Karpas-422 (cell line): ENCODE measurements at places on chromosomes 3 and 15. TPM values are rescaled to one million over a fixed set of nuclear protein-coding genes. Genes with fewer than 3 reads are reported as not detected.

DNA sequence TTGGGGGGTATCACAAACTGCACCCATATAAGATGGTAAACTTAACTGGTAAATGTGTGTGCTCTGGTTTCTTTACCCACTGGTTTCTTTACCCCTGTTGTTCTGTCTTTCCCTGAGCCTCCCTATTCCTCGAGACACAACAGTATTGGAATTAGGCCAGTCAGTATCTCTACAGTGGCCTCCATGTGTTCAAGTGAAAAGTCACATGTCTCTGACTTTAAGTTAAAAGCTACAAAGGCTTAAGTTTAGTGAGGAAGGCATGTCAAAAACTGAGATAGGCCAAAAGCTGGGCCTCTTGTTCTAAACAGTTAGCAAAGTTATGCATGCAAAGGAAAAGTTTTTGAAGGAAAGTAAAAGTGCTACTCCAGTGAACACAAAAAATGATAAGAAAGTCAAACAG is 513.3 kb downstream of the ROBO2 start:
- DNase-seq: no peak

- no peak for DNase-seq
Observed at GRCh38 chr15:44753345-44753744, 17.0 kb downstream of the TRIM69 start.

- DNase-seq: no peak
Observed at GRCh38 chr3:99084826-99085225, 183.3 kb upstream of the DCBLD2 start.

DNA sequence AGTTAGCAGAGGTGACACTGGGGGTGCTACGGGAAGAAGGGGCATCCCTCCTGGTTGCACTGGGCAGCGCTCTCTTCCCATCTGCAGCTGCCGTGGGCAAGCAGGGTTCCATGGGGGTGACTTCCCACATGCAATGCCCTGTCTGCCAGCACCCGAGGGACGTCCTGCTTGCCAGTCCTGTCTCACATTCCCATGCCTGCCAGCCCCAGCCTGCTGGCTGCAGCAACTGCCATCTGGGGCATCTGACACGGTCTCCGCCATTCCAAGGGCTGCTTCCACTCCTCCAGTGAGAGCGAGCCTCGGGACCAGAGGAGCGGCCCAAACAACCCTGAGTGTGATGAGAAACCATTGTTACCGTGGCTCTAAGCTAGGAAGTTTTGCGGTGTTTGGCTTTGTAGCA is 45.4 kb upstream of the RPL32 start:
- DNase-seq: no peak

Gene GPR171
- not detected in 2 replicates for total RNA-seq

DNA sequence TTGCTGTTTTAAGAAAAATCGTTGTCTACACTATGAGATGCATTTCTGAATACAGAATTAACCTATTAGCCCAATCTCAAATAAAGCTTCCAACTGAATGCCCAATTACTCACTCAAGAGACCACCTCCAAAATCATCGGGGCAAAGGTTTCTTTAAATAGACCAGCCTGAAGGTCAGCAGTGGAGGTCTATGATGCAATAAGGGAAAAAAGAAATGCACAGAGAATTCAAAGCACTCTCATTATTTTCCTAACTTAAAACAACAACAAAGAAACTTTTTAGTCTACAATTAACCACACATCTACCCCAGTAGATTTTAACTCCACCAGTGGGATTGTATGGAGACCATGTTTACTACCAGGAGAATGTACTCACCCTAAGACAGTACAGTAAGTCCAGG is 657.7 kb upstream of the CCDC54 start:
- DNase-seq: no peak

DNA sequence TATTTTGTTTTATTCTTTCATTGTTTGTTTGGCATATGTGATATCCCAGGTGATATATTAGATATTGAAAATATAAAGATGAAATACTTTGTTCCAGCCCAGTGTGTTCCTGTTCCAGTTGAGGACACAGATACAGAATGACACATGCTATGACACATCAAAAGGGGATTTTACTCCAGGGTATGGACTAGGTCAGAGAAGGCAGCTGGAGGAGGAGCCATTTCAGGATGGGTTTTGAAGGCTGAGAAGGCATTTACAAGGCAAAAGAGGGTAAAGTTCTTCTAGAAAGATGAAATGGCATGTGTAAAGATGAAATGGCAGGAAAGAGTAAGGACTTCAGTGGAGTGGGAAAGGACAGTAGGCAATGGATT is 163.8 kb downstream of the ZIC1 start:
- DNase-seq: no peak

DNA sequence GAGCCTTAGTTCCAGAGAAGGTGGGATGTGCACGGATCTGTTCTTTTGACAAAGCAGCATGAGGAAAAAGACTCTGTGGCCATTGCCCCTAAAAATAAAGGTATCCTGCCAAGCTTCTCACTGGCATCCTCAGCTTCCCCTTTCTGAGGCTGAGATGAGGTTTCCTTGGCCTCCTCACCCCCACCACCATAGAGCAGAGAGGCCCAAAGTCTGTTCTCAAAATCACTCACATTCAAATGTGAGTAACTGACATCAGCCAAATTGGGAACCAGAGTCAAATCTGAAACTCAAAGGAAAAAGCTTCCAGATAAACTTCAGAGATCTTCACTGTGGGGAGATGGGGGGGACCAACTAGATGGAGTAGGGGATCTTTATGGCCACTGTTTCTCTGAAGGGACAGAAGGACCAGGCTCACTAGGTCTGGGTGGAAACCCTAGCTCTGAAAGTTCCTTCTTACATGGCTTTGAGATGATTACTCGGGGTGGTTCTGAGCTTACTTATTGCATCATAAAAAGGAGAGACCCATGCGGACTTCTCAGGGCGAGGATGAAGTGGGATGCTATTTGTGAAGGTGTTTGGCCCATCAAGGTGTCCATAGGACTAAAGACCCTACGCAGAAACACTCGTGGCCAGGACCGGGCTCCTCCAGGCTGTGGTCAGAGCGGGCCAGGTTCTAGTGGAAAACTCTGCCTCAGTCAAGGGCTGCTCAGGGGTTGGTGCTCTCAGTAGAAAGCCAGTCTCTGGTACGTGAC is 61.5 kb upstream of the MEF2A start:
- DNase-seq: peak; percentile 90

Gene CADPS
- total RNA-seq: 0.76 and 1.9 TPM in 2 replicates

DNA sequence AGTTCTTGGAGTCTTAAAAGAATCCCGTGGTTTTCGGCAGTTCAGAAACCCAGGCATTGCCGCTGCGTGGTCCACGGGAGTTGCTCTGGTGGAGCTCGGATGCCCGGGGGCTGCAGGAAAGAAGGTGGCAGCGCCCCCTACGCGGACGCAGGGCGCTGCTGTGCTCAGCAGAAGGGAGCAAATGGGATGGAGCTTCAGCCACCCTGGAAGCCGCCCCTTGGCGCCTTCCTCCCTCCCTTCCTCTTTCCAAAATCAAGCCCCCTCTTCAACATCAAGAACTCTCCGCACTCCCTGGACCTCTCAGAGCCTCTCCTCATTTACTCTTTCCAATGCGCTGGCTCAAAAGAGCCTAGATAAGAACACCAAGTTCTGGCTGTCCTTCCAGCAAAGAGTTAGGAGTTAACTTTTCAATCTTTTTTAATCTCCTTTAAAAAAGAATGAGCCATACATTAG is 880 bp upstream of the CHRNA7 start:
- no peak for DNase-seq

Gene RPS27L
- total RNA-seq: 36.3 and 72.8 TPM in 2 replicates

DNA sequence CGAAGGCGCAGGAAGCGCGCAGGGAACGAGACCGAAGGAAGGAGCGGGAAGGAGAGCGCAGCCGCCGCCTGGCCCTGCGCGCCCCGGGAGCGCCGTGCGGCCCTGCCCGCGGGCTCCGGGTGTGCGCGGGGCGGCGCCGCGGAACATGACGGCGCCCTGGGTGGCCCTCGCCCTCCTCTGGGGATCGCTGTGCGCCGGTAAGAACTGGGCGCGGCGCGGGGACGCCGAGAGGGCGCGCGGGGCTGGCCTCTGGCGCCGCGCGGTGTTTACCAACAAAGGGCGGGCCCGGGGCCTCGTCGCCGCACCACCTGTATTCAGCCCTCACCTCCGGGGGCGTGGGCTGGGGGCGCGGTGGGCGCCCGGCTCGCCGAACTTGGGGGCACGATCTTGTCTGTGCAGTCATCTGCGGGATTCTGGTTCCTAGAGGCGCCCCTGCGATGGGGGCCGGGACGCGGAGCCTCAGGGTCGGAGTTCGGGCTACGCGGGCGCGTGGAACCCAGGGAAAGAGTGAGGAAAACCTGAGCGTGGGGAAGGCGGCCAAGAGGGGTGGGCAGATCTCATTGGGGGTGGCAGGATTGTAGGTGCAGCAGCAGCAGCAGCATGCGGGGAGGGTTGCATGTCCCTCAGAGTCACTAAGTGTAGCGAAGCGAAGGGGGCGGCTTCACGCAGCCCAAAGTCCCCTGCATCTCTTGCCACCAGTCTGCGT is 641 bp downstream of the ACVR2B start:
- DNase-seq: peak; percentile 60

- DNase-seq: no peak
Observed at GRCh38 chr3:45795509-45795881, 841 bp downstream of the SLC6A20 start.

- peak; percentile 60 for DNase-seq
Observed at GRCh38 chr3:31550452-31551251, 17.9 kb downstream of the STT3B start.

Gene AHSG
- not detected in 2 replicates for total RNA-seq

GRCh38 chr3:104133630-104134029 is 1233.1 kb upstream of the ALCAM start:
- no peak for DNase-seq

Gene DPPA2
- not detected in 2 replicates for total RNA-seq

DNA sequence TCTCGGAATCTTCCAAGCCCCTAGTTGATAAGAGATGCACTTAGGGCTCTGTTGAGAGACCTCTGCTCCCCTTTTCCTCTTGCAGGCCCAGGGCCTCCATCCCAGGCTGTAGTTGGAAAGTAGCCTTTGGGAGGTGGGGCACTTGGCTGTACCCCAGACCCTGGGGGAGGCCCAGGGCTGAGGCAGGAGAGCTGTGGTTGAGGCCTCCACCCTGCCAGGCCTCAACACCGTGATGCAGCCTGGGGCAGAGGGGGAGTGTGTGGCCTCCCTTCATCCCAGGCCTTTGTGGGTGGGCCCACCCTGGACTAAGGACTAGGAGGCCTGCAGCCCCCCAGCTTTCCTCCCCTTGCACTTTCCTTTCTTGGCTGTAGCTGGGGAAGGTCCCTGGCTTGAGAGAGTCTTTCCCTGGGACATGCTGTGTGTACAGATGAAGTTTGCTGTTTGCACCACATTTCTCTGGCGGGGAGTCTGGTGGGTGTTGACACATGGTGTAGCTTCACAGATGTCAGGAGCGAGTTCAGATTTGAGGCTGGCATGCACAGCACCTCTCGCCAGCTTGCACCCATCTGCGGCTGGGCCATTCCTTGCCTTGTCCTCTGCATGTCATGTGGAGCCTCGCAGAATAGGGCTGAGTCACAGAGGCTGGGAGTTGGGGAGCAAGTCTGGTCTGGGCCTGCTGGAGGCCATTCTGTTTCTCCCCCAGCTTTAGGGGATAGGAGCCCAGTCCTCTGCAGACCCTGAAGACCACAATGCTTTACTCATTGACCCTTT is 13.7 kb downstream of the PLEKHO2 start:
- no peak for DNase-seq

Gene PPP1R14D
- not detected in 2 replicates for total RNA-seq

DNA sequence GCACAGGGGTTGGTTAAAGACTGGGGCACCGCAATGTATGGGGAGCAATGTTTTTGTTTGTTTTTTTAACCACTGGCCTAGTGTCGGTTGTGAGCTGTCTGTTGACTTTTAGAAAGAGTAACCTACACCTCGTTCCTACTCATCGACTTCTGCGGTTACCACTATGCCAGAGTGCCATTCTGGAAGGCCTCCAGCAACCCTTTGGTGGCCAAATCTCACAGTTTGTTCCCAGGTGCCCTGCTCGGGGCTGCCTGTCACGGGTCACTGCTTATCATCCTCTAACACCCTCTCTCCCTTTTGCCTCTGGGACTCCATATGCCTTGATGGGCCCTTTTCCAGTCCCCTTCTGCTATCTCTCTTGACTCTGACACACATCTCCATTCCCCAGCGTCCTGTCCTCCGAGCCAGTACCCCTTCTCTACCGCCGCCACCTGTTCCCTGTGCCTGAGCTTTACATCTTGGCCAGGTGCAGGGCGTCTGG is 290.4 kb upstream of the C2CD4B start:
- no peak for DNase-seq

GRCh38 chr3:125185805-125186204 is 26.7 kb downstream of the SLC12A8 start:
- no peak for DNase-seq

- DNase-seq: no peak
Observed at GRCh38 chr3:151112731-151113130, 27.3 kb downstream of the MED12L start.

Gene ALDH1A3
- not detected in 2 replicates for total RNA-seq

DNA sequence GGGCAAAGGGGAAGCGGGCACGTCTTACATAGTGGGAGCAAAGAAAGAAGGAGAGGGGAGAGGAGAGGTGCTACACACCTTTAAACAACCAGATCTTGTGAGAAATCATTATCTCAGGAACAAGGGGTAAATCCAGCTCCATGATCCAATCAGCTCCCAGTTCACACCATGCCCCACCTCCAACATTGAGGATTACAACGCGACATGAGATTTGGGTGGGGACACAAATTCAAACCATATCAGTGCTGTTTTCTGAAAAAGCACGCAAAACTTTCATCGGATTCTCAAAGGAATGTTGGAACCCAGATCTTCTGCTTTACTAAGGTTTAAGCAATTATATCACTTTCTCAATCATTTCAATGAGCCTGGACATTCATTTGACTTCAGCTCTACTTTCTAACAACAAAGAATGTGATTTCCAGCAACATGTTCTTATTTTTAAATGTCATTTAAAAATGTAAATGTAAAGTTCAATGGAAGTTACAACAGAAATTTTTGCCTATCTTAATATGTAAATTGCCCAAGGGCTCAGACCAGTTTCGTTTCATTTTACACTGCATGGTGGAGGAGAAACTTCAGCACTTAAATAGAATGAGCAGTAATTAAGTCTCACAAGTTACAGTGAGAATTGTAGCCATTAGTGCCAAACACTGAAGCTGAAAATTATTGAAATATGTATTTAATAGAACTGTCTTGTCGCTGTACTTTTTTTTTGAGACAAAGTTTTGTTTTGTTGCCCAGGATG is 8.4 kb upstream of the CCDC54 start:
- peak; percentile 51 for DNase-seq

Gene FYCO1
- total RNA-seq: 7.3 and 7.4 TPM in 2 replicates

Gene UTS2B
- total RNA-seq: not detected in 2 replicates

- DNase-seq: no peak
Observed at GRCh38 chr3:182081096-182081495, 369.4 kb downstream of the SOX2 start.

Gene IDH3A
- 49.3 and 57.2 TPM in 2 replicates for total RNA-seq
